ENCODE measurements at places on chromosomes 2 and 18. TPM values are rescaled to one million over a fixed set of nuclear protein-coding genes. Genes with fewer than 3 reads are reported as not detected.

The COLEC11 gene
- total RNA-seq: 3.6 TPM

The TUBA3E gene
- not detected for total RNA-seq

- no peak for DNase-seq
Observed at GRCh38 chr2:137828624-137829023, 135.6 kb upstream of the HNMT start.

- DNase-seq: no peak
Observed at GRCh38 chr18:57210107-57210715, 63.3 kb downstream of the BOD1L2 start.

DNA sequence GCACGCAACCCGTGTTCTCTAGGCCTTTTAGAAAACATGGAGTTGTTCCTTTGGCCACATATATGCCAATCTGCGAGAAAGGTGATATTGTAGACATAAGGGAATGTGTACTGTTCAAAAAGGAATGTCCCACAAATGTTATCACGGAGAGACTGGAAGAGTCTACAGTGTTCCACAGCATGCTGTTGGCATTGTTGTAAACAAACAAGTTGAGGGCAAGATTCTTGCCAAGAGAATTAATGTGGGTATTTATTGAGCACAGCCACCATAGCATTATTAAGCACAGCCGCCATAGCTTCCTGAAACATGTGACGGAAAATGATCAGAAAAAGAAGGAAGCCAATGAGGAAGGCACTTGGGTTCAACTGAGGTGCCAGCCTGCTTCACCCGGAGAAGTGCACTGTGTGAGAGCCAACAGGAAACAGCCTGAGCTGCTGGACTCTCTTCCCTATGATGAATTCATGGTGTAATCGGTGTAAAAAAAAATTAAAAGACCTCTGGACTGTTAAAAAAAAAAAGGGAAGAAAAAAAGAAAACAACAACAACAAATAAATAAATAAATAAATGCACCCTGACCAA, 29.0 kb upstream of the REL start:
- DNase-seq: no peak

- no peak for DNase-seq
Observed at GRCh38 chr2:236196366-236196765, 28.2 kb upstream of the GBX2 start.

DNA sequence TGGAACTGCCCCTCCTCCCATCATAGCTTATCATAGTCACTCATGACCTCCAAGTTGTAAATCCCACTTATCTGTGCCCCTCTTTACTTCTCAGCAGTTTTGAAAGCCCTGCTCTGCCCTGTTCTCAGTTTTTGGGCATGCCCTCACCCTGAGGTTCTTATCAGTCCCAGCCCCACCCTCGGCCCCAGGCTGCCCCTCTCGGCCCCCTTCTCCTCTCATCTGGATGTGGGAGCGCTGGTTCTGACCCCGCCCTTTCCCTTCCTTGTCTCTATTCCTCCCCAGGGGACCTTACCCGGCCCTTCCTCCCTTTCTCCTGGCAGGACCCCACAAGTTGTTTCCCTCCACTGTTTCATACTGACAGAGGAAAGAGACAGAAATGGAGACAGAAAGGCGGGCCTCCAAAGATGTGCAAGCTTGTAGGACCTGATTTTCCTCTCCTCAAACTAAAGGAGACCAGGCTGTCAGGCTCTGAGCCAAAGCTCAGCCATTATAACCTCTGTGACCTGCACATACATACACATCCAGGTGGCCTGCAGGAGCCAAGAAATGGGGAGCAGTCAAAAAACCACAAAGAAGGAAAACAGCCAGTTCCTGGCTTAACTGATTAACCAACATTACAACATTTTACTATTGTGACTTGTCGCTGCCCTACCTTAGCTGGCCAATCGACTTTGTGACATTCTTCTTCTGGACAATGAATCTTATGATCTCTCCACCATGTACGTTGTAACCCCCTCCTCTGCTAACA, 171.0 kb upstream of the HS6ST1 start:
- DNase-seq: no peak

All from omental fat pad (tissue), 4 donors.